ENCODE measurements at places on chromosomes 6 and 20. TPM values are rescaled to one million over a fixed set of nuclear protein-coding genes. Genes with fewer than 3 reads are reported as not detected.

The APOM gene
- total RNA-seq = 3.8 TPM

The ATP6V1G2 gene
- 0.78 TPM for total RNA-seq

The GNMT gene
- 0.08 TPM for total RNA-seq

The SLC17A2 gene
- total RNA-seq = not detected

The ITCH gene
- total RNA-seq = 24.5 TPM

The PPP2R5D gene
- 30.2 TPM for total RNA-seq

The F13A1 gene
- not detected for total RNA-seq

The PRR18 gene
- total RNA-seq = 0.29 TPM

The RWDD2A gene
- total RNA-seq = 1.3 TPM

The GGT7 gene
- 7.8 TPM for total RNA-seq

The NEDD9 gene
- 67.2 TPM for total RNA-seq

The LY6G6C gene
- total RNA-seq = not detected

The BPIFB4 gene
- not detected for total RNA-seq

The NKAIN4 gene
- 4.0 TPM for total RNA-seq

The KLC4 gene
- total RNA-seq = 7.0 TPM

The SNX5 gene
- 234 TPM for total RNA-seq

The UBD gene
- 0.53 TPM for total RNA-seq
